Retina (tissue), 1 donor: ENCODE measurements at places on chromosomes 7 and 10.

DNA sequence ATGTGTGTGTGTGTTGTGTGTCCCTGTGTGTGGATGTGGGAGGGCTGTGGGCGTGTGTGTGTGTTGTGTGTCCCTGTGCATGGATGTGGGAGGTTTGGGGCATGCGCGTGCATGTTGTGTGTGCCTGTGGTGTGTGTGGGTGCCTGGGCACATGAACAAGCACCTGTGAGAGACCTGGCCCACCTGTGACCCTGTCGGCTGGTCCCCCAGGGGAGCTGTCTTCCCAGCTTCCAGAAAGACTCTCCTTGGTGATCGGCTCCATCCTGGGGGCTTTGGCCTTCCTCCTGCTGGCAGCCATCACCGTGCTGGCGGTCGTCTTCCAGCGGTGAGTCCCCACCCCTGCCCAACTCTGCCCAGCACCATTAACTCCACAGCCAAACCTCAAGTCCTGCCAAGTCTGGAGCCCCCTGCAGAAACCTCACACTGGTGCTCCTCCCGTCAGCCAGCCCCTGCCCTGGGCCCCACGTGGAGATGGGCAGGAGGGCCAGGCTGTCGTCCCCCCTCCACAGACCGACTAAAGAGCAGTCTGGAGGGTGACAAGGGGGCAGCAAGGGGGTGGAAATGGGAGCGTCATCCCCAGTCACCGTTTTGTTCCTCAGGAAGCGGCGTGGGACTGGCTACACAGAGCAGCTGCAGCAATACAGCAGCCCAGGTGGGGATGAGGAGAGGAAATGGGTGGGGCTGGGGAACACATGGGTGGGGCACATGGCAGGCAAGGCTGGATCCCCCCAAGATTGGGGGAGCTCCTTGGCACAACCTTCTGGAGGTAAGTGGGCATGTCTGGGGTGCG is 12.7 kb downstream of the EPHB6 start:
- no peak for DNase-seq

DNA sequence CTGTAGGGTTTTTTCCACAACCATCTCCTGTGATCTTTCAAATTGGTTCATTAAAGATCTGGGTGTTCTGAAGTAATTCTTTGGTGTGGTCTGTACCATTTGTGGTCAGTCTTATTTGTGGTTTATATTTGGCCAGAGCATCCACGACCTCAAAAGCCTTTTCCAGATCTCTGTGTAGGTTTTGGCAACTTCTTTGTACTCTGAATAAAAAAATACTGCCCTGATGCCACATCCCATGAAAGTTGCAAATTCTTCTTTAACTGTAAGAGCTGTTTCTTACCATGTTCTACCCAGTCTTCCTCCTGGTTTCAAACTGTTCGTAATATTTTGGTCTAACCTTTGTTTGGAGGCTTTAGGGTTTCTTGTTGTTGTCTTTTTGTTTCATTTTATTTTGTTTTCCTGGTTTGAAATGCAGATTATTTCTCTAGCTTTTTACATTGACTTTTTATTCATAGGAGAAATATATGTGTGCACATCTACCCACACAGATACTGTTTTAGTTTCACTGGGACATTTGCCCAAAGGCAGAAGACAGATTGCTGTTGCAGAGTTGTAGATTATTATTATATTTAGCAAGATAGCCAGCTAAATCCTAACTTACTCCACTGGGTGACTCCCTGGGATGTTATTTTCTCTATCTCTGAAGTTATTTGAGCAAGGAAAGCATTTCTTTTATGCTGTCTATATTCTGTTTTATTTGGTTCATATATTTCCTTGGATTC is 123.2 kb upstream of the SAMD8 start:
- no peak for DNase-seq

DNA sequence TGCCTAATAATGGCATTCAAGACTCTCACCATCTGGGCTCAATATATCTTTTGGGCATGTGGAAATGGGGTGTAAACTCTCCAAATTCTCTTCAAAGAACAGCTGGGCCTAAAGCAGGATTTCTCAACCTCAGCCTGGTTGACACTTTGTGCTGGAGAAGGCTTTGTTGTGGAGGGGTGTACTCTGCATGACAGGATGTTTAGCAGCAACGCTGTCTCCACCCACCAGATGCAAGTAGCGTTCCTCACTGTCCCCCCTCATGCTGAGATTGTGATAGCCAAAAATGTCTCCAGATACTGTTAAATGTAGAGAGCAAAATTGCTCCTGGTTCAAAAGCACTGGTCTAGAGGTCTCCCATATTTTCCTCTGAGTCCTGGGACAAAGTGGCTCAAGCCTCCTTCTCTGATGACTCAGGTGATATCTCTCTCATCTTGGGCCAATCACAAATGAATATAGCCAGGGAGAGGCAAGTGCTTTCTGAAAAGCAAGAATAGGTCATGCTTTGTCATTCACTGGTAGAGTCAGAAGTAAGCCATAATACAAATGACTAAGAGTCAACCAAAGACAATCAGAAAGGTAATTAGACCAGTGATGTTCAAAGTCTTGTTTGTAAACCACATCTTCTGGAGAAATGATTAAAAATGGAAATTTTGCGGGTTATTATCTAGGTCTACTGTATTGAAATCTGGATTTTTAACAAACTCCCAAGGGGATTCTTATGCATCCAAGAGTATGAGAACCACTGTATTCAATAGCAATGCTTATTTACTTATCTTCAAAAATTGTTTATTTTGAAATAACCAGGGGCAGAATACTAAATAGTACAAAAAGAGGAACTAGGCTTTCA is 330.8 kb downstream of the PTEN start:
- no peak for DNase-seq

DNA sequence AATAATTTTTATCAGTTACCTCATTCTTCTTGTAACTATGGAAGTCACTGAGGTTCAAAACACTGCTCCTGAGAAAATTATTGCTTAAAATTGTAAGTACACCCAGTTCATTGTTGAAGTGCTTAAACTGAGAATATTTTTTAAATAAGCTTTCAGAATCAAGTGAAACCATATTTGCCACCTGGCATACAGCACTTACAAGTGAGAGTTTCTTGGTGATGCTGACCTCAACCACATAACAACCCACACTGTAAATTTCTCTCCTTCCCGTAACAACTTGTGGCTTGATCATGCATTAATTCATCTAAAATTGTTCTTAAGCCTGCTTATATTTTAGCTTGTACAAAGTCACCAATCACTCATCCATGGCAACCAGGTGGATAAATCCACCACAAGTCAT is 34.0 kb downstream of the IMMP2L start:
- DNase-seq: no peak

GRCh38 chr10:119778776-119779445 is 53.1 kb downstream of the INPP5F start:
- DNase-seq: no peak
